Activated naive CD4-positive, alpha-beta T cell treated with anti-CD3 and anti-CD28 coated beads, Interleukin-2, amount 10 ng/mL, durations not matched to agents 7 days and 5 days (primary cell): ENCODE measurements at places on chromosomes 12 and 14.
A peak's percentile ranks its signal among the peaks of the same experiment; 100 is the strongest.

GRCh38 chr12:6280672-6281071 lies 29.8 kb upstream of the PLEKHG6 start:
- DNase-seq, result no peak

GRCh38 chr14:98932431-98933325 lies 339.3 kb downstream of the BCL11B start:
- DNase-seq, result no peak

DNA sequence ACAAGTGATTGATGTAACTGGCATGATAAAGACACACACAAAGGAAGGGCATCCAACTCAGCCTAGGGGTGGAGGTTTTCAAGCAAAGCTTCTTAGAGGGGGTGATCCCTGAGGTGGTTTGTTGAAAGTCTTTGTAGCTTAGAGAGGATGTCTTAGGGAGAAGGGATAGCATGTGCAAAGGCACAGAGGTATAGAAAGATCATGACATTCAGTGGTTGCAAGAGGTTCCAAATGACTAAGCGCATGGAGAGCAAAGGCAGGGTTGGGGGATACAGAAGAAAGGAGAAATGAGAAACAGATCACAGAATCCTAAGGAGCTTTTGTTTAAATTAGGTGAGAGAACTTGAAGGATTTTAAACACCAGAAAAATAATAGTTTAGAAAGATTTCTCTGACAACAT lies 5.2 kb upstream of the CCT2 start:
- DNase-seq, result no peak

GRCh38 chr12:105569886-105570285 lies 239.4 kb downstream of the C12orf75 start:
- no peak for DNase-seq

- DNase-seq, result no peak
Measured at GRCh38 chr12:104641862-104642261, 185.1 kb downstream of the CHST11 start.

GRCh38 chr14:29955087-29955486 lies 27.4 kb upstream of the PRKD1 start:
- no peak for DNase-seq

- DNase-seq, result no peak
Measured at GRCh38 chr14:97638864-97639263, 841.7 kb downstream of the VRK1 start.

- no peak for DNase-seq
Measured at GRCh38 chr14:65354715-65355114, 57.8 kb upstream of the FUT8 start.

DNA sequence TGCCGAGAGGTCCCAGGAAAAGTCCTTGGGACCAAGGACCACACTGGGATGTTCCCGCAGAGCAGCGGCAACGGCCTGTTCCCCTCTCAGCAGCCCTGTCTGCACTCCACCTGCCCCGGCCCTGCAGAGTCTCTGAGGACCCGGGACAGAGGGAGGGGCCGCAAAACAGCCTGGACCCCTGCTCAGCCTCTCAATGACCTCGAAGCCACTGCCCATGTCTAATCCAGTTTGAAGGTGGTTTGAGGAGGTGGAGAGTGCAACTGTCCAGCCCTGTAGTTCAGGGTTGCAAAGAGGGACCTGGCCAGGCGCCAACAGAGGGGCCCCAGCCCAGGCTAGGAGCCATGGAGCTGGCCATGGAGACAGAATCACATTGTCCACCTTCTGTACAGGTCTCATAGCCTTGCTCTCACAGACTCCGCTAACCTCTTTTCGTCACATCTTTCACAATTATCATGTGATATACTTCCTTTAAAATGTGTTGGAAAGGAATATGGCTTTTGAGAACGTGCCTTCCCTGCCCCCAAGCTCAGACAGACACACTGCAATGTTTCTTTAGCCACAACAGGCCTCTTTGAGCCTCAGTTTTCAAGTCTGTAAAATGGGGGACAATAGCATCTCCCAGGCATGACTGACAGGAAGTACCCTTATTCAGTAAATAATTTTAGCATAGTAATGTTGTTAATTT lies 49.3 kb downstream of the ACTN1 start:
- no peak for DNase-seq

- peak; percentile 84 for DNase-seq
Measured at GRCh38 chr14:52553671-52554575, 1.3 kb downstream of the GPR137C start.

- DNase-seq, result no peak
Measured at GRCh38 chr12:125310461-125310860, 245.2 kb downstream of the AACS start.

DNA sequence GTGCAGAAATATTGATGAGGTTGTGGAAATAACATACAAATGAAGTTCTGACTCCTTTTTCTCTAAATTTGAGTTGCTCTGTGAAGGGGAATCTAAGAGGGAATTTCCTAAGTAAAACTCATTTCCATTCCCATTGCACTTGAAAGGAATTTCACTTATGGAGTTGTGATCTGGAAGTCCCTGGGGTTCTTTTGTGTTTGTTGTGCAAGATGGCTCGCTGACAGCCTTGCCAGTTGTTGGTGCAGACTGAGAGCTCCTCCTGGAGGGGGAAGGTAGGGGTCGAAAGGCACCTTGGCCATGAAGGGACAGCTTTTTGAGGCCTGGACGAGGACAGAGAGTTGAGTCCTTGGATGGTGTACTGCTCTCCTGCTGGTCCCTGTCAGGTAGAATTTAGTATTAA lies 72.0 kb downstream of the C12orf56 start:
- DNase-seq, result no peak

- no peak for DNase-seq
Measured at GRCh38 chr14:104749111-104749649, 3.8 kb upstream of the SIVA1 start.

GRCh38 chr12:104610513-104611235 lies 153.9 kb downstream of the CHST11 start:
- DNase-seq, result no peak

- DNase-seq, result no peak
Measured at GRCh38 chr12:18939051-18939450, 190.5 kb upstream of the PLEKHA5 start.

DNA sequence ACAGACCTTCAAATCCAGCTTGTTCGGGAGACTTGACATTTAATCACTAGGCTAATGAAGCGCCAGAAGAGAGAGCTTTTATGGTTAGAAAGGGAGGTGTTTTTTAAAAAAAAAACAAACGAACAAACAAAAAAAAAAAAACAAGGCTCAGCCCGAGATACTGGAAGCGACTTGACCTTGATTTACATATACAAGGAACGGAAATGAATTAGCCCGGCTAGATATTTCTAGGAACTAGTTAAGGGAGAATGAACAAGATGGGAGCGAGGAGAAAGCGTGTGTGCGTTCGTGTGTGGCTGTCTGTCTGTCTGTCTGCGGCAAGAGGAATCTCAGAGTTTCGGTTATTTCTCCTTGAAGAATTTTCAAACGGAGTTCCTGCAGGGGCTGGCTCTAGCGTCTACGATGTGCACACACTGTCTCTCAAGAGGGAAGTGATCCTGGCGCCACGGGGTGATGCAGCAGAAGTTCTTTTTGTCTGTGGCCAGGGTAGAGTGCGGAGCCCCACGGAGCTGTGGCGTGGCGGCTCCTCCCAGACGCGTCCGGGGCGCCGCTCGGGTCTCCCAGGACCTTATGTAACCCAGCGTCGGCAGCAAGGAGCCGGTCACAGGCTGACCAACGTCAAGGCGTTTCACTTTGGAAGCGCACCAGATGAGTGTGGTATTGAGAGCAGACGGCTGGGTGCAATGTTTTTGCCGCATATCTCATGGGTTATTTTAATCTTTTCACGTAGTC lies 18.8 kb downstream of the SOCS2 start:
- DNase-seq, result peak; percentile 65

DNA sequence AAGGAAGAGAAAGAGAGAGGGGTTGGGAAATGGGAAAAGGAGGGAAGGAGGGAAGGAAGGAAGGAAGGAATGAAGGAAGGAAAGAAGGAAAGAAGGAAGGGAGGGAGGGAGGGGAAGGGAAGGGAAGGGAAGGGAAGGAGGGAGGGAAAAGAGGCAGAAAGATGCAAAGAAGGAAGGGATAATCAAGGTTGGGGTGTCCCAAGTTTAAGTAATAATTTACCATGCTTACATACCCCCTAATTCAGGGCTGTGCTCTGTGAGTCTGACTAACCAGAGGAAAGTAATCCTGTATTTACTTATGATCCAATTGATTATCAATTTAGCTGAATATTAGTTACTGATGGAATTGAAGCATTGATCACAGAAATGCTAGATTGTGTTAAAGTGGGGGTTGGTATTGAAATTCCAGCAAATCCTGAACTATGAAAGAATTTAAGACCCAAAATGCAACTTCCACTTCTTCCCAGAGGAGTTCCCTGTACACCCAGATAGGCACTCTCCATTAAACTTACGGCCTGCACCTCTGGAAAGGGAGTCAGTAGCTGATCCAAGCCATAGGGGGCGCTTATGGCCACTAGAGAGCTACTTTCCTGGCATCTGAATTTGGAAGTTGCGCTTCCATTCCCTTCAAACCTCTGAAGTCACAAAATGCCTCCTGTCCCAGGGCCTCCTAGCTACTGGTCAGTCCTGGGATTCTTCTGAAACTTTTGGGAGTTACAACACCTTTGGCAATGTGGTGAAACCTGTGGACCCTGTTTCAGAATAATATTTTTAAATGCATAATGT lies 162.7 kb upstream of the PWP1 start:
- no peak for DNase-seq

- no peak for DNase-seq
Measured at GRCh38 chr14:86989285-86989684, 1003.7 kb downstream of the GALC start.

GRCh38 chr12:4277857-4278256 lies 4.3 kb downstream of the CCND2 start:
- DNase-seq, result no peak

DNA sequence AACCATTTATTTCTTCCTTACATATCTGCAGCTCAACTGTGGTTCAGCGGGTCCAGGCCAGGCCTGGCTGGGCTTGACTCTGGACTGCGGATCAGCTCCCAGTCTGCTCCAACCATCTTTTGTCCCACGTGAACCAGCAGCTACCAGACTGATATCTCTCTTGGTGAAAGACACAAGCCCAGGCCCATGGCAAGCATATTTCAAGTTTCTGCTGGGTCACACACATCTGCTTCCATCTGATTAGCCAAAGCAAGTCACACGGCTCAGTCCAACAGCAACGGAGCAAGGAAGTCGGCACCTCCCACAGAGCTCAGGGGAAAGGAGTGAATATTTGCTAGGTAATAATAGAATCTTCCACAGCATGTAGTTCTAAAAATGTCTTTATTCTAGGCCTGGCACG lies 24.7 kb upstream of the MARK3 start:
- no peak for DNase-seq

- no peak for DNase-seq
Measured at GRCh38 chr12:128810182-128811127, 13.3 kb downstream of the SLC15A4 start.

- no peak for DNase-seq
Measured at GRCh38 chr12:3698218-3698974, 54.5 kb downstream of the CRACR2A start.

DNA sequence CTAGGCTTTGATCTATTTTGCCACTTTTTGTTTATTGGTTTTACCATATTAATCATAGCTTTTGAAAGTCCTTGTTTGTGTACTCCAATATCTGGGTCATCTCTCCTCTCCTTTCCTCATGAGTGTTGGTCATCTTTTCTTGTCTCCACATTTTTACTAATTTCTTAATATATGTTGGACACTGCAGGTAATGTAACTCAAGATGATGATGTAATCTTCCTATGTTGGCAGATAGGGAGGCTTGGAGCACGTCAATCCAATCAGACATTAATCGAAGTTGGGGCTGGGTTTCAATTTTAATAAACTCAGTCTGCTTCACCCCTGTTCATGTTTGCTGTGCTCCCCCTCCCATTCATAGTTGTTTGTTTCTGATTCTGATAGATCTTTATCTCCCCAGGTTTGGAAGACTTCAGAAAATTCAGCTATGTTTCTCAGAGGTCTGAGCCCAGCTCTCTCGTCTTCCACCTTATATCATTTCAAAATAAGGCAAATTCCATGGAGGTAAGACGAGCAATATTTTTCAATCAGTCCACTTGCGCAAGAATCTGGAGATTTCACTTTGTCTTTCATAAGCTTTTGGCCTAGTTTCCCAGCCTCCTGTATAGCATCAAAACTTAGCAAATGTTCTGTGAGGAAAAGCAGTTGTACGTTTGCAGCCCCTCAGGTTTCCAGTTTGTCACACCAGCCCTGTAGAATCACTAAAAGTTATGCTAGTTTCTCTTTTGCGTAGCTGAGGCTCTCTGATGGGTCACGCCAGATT lies 504.1 kb downstream of the TMTC2 start:
- no peak for DNase-seq

- no peak for DNase-seq
Measured at GRCh38 chr12:31353750-31354708, 28.1 kb upstream of the SINHCAF start.

- DNase-seq, result no peak
Measured at GRCh38 chr12:13959131-13959723, 22.2 kb downstream of the GRIN2B start.

- no peak for DNase-seq
Measured at GRCh38 chr12:24913130-24913529, 35.8 kb downstream of the BCAT1 start.

- no peak for DNase-seq
Measured at GRCh38 chr12:48446161-48446776, 26.1 kb upstream of the ANP32D start.

DNA sequence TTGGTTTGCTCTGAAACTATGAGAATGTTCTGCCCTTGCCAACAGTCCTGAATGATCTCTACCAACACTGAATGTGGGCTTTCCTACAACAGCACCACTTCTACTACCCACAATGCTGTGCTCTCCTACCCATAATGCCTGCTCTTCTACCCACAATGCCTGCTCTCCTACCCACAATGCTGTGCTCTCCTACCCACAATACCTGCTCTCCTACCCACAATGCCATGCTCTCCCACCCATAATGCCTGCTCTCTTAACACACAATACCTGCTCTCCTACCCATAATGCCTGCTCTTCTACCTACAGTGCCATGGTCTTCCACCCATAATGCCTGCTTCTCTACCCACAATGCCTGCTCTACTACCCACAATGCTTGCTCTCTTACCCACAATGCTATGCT lies 92.3 kb downstream of the KCNK13 start:
- no peak for DNase-seq

DNA sequence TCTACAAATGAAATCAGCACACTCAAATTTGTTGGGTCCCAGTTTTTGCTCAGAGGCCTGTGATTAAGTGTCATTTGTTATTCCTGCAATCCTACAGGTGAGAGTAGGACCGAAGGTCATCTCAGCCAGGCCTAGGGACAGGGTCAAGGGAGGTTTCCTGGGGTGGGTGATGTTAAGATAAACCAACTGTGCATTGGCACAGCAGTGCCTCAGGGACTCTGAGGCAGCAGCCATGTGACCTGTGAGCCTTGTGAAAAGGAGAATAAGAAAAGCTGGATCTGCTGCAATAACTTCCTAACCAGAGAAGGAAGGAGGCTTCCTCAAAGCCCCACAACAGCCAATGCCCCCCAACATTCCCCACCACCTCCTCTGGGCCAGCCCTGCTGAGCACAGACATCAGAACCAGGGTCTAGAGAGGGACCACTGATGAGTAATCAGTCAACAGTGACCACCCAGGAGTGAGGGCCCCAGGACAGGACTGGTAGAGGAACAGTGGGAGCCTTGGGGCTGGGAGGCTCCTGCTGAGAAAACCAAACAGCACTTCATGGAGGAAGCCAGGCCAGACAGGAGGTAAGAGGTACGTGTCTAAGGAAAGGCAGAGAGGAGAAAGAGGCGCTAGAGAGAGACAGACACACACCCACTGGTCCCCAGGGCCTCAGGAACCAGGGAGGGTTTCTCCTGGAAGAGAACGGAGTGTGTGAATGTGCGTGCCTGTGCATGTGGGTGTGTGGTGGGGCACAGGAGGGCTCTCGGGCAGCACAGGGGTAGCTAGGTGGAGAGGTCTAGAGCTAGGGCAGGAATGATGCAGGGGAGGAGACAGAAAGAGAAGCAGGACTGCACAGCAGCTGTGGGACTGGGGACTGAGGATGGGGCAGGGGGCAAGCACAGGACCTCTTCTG lies 82.4 kb downstream of the ITPK1 start:
- DNase-seq, result no peak
